ENCODE measurements at places on chromosomes 7 and 10.

DNA sequence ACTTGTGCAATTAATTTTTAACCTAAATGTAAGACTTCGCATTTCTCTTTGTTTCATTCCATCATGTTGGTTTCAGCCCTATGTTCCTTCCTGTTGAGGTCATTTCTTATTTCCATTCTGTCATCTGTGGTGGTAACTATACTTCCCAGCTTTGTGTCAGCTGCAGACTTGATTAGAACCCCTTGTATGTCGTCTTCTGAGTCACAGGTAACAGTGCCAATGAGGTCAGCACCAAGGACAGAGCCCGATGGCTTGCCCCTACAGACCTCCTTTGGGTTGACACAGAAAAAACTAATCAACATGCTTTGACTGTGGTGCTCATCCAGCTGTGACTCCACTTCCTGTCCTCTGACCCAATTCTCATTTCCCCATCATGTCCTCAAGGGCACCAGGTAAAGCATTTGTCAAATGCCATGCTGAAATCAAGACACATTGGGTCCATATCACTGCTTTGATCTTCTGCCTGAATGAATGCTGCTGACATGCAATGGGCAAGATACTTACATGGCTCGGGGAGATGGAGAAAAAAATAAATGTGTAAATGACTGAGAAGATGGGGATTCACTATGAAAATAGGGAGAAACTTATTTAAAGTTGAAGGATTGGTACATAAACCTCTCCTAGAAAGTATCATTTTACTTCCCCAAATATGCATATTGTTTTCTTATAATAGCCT, 25.6 kb upstream of the CRTAC1 start:
- DNase-seq: no peak

GRCh38 chr10:62080905-62081304, 179.4 kb downstream of the ARID5B start:
- no peak for DNase-seq

GRCh38 chr7:110386006-110386405, 704.9 kb upstream of the LRRN3 start:
- DNase-seq: no peak

- no peak for DNase-seq
These were observed 64.0 kb upstream of the SLF2 start for GRCh38 chr10:100848770-100849169.

DNA sequence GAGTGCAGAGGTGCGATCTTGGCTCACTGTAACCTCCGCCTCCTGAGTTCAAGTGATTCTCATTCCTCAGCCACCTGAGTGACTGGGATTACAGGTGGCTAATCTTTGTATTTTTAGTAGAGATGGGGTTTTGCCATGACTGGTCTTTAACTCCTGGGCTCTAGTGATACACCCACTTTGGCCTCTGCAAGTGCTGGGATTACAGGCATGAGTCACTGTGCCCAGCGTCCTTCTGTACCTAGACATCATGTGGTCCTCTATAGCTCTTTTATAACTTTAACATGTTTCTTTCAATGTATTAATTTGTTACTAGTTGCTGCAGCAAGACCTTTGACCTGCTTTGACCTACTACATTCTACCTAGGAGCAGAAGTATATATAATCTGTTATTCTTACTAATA, 38.7 kb upstream of the BICC1 start:
- DNase-seq: no peak

DNA sequence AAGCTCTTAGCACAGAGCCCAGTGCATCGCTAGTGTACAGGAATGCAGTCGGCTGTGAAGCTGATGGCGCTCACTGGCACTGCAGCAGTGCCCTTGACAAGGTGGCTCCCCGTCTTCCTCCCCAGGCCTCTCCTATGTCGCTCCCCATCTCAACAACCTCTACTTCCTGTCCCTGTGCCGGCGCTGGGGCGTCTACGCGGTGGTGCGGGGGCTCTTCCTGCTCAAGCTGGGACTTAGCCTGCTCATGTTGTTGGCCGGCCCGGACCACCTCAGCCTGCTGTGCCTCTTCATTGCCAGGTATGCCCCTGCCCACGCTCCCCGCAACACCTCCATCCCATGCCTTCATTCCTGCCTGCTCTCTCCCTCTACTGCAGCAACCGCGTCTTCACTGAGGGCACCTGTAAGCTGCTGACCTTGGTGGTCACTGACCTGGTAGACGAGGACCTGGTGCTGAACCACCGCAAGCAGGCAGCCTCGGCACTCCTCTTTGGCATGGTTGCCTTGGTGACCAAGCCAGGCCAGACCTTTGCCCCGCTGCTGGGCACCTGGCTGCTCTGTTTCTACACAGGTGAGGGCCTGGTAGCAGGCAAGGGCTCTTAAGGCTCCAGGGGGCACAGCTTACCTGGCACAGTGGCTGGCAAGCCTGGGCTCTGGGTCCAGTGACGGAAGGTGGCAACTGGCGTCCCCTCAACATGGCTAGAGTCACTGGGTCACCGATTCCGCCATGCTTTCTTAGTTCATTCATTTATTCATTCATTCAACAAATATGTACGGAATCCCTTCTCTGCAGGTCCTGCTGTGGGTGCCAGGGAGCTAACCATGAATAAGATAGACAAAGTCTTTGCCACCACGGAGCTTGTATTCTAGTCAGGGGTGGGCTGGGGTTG, 22.3 kb upstream of the C10orf95 start:
- DNase-seq: no peak

- no peak for DNase-seq
These were observed 60.3 kb upstream of the IL6 start for GRCh38 chr7:22666732-22667131.

GRCh38 chr7:4645246-4645645, 36.8 kb upstream of the FOXK1 start:
- no peak for DNase-seq

Measured in CD4-positive, alpha-beta T cell treated with Interleukin-4 for 1 hour (primary cell).